ENCODE measurements at places on chromosomes 12 and 14. TPM values are rescaled to one million over a fixed set of nuclear protein-coding genes. Genes with fewer than 3 reads are reported as not detected.

The CCDC196 gene
- not detected for total RNA-seq

DNA sequence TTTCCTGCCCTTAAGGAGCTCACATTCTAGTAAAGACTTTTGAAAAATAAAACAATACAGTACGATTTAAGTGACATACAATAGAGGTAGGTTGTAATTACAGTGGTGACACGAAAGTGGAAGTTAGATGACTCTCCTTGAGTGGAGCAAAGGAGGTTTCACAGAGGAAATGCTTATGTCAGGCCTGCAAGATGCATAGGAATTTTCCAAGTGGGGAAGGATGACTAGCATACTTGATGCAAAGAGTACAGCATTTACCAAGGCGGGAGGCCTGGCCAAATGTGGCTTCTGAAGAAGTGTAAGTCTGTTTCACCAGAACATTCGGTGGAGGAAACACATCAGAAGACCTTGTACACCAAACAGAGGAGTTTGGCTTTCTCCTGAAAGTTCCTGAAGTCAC, 55.2 kb downstream of the ERO1A start:
- DNase-seq = no peak

The LALBA gene
- not detected for total RNA-seq

The CD27 gene
- total RNA-seq = 0.42 TPM

The GPR135 gene
- 8.1 TPM for total RNA-seq

- no peak for DNase-seq
These were observed 538.9 kb downstream of the SNAPC1 start for GRCh38 chr14:62301080-62301479.

Measured in posterior vena cava (tissue), 2 donors.